ENCODE measurements at places on chromosomes 1 and 21.

GRCh38 chr1:109083923-109084322, 6.6 kb upstream of the TMEM167B start:
- DNase-seq = no peak

GRCh38 chr1:173190101-173190936, 16.8 kb downstream of the TNFSF4 start:
- DNase-seq = peak; percentile 69

- no peak for DNase-seq
Measured at GRCh38 chr1:86551305-86551704, 4.4 kb downstream of the CLCA4 start.

- no peak for DNase-seq
Measured at GRCh38 chr21:25615880-25616279, 8.6 kb upstream of the MRPL39 start.

DNA sequence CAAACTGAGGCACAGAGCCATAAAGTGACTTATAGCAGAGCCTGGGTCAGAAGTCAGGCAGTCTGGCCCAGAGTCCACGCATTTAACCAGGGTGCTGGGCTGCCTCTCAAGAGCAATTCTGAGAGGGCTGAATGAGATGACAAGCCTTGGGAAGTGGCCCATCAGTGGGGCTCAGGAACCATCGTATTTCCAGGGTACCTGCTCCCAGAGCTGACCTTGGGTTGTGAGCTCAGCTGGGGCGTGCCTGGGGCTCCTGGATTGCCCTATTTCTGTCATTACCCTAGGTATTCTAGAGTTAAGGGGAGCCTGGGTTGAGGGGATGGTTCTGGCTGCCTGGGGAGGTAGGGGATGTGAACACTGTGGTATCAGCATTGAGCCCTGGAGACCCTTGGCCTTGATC, 49.4 kb downstream of the LGR6 start:
- DNase-seq = no peak

GRCh38 chr1:204567071-204567470, 50.9 kb downstream of the MDM4 start:
- DNase-seq = no peak

GRCh38 chr1:174912264-174912663, 87.5 kb upstream of the CACYBP start:
- DNase-seq = no peak

- DNase-seq = peak; percentile 33
Measured at GRCh38 chr1:20586953-20587660, 1.8 kb upstream of the CDA start.

DNA sequence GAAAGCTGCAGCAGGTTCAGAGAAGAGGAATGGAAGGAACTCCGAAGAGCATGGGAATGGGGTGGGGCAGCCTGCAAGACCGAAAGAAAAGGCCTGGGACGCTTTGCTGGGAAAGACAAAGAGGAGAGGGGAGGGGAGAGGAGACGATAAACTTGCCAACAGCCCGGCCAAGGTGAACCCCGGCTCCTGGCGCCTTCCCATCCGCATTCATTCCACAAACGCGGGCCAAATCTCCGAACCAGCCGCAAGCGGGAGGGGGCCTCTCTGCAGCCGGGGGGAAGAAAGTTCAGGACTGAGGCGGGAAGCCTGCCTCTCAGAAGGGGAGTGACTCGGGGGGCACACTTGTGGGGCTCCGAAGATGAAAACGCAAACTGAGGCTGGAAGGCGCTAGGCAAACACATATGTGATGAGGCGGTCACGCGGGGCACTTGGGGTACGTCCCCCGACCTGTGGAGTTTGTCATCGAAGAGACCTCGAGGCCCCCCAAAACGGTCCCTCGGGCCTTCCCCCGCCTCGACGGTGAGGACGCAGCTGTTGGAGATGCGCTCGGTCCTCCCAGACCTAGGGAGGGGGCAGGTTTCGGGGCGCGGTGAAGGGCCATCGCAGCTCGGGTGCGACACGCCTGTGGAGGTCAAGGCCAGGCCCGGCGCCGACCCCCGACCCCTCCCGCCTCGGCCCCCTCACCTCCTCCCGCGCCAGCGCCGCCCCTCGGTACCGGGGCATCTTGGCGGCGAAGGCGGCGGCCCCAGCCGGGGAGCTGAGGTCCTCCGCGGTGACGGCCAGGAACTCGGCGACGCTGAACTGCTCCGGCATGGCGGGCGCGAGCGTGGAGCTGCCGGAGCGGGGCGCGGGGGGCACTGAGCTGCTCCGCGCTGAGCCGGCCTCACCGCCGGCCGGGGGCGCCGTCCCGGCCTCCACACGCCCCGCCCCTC, at the start of gene ASAP3:
Gene ASAP3 (minus strand): TSS at position 859 of the 932 bp plus-strand sequence. CDS start 46 bp downstream, at position 813.
- peak; percentile 38 for DNase-seq

- DNase-seq = no peak
Measured at GRCh38 chr1:245099401-245099800, 55.4 kb upstream of the KIF26B start.

DNA sequence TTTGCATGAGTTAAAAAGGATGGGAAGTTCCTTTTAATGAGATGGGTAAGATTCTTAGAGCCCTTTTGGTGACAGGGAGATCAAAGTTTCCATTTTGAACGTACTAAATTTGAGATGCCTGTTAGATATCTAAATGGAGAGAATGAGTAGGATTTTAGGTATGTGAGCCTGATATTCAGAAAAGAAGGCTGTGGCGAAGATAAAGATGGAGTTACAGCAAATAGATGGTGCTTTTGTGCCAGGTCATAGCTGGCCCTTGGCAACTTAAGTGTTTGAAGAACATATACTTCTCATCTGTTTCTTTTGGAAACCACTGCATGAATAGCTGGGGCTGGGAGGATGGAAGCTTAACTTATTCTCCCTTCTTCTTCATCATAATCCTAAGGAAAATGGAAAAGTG, 282.5 kb downstream of the PTBP2 start:
- DNase-seq = no peak

DNA sequence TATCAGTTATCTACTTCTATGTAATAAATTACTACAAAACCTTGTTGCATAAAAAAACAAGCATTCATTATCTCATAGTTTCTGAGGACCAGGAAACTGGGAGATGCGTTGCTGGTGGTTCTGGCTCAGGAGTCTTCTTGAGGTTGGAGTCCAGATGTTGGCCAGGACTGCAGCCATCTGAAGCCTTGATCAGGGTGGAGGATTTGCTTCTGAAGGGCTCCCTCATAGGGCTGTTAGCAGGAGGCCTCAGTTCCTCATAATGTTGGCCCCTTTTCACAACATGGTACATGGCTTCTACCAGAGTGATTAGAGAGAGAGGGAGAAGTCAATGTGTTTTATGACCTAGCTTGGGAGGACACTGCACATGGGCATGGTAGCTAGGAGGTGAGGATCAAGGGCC, 137.4 kb downstream of the CNIH3 start:
- no peak for DNase-seq

DNA sequence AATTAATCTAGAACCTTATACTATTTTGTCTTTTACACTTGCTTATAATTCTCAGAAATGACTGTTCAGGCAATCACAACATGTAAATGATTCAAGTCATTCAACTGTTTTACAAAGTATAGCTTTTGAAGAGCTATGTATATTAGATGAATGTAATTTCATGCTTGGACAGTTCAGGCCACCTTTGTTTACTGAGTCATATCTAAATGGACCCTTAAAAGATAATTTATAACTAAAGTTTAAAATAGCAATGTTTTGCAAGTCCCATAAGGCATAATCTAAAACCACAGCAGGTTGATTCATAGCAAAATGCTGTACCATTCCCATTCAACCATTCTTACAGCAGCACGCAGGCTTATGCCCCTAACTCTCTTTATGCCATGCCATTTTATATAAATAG, 64.8 kb downstream of the PIK3R3 start:
- no peak for DNase-seq

DNA sequence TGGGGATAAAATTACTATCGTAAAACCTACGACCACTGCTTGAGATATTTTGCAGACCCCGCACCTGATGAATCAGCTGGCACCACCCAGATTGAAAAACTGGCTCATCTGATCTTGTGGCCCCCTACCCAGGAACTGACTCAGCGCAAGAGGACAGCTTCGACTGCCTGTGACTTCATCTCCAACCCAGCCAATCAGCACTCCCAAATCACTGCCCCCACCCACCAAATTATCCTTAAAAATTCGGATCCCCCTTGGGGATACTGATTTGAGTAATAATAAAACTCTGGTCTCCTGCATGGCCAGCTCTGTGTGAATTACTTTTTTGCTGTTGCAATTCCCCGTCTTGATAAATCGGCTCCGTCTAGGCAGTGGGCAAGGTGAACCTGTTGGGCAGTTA, 81.4 kb downstream of the EDEM3 start:
- no peak for DNase-seq

DNA sequence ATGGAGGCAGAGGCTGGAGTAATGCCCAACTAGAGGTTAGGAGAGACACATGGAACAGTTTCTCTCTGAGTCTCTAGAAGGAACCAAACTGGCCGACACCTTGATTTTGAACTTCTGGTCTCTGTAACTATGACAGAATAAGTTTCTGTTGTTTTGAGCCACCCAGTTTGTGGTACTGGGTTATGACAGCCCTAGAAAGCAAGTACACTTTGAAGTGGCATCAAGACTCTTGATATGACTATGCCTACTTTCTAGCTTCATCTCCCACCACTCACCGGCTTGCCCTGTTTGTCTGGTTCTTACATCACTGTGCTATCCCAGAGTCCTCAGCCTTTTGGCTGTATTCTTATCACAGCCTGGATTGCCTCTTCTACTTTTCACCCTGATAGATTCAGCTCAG, 230.3 kb upstream of the USP24 start:
- DNase-seq = no peak

GRCh38 chr1:160858097-160858496, 4.6 kb downstream of the CD244 start:
- DNase-seq = no peak

- DNase-seq = no peak
Measured at GRCh38 chr1:4084048-4084431, 184.0 kb upstream of the C1orf174 start.

- DNase-seq = peak; percentile 54
Measured at GRCh38 chr1:183720028-183720427, 66.9 kb upstream of the APOBEC4 start.

All from fibroblast of mammary gland (primary cell).